GM04504 (cell line): ENCODE measurements at places on chromosomes 13 and 19.

DNA sequence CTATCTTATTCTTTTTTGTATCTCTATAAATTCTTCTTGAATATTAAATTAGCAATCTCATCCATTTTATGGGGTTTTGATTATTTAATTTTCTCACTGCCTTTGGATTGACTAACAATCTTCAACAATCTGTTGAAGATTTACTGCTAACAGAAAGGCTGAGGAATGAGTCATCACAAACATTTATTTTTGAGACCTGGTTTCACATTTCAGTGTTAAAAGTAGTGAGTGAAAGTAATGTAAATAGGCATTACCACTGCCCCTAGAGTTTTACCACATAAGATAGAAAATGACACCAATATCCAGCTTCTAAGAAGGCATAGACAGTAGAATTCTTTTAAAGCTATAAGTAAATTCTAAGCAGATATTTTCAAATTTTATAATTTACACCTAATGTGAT, 472.8 kb downstream of the OLFM4 start:
- no peak for DNase-seq

- no peak for DNase-seq
These were observed 347.4 kb downstream of the LIG4 start for GRCh38 chr13:107867701-107868661.

GRCh38 chr19:41305927-41306793, 3.8 kb upstream of the CCDC97 start:
- no peak for DNase-seq

DNA sequence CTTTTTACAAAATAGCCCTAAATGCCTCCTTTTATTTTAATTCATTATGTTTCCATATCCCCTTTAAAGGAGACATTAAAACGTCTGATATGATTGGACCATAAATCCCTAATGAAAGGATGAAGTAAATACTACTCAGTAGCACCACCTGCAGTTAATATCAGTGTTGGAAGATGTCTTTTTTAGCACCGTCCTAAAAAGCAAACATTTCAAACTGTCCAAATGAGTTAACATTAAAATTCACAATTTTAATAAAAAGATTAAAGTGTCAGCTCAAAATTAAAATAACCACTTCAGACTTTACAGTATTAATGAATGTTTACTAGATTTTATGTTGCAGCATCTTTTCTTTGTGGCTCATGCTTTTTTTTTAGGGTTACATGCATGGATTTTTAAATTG, 12.3 kb downstream of the ZNF507 start:
- DNase-seq = no peak

- no peak for DNase-seq
These were observed 11.3 kb downstream of the SH3GL1 start for GRCh38 chr19:4389064-4389375.

GRCh38 chr13:112857914-112858490, 111.0 kb upstream of the MCF2L start:
- DNase-seq = no peak

- DNase-seq = no peak
These were observed 42.5 kb downstream of the MBNL2 start for GRCh38 chr13:97264663-97265062.

GRCh38 chr13:99273128-99273527, 14.9 kb upstream of the GPR18 start:
- no peak for DNase-seq

DNA sequence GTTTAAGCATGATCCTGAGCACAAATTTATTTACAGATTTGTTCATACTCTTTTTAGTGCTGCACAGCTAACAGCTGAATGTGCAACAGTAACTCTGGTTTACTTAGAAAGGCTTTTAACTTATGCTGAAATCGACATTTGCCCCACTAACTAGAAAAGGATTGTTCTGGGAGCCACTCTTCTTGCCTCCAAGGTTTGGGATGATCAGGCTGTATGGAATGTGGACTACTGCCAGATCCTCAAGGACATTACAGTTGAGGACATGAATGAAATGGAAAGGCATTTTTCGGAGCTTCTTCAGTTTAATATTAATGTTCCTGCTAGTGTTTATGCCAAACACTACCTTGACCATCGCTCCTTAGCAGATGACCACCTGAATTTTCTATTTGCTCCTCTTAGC, 16.0 kb downstream of the ZNF100 start:
- DNase-seq = peak; percentile 9

DNA sequence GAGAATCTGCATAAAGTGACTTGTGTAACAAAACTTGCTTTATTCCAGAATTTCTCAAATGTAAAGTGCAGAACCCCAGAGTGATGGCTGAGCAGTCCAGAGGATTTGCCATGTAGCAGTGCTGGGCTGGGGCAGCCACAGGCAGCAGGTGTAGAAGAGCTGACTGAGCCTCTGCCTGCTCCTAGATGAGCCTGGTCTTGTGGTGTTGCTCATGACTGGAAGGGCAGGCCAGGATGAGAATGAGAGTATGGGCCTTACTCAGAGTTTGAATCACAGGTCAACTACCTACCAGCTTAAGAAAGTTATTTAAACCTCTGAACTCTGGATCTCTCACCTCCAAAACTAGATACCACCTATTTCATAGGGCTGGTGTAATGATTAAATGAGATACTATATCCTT, 2.9 kb upstream of the C13orf42 start:
- no peak for DNase-seq

GRCh38 chr13:35917942-35918645, 213.1 kb downstream of the DCLK1 start:
- no peak for DNase-seq

- no peak for DNase-seq
These were observed 703 bp downstream of the ZNF506 start for GRCh38 chr19:19820774-19821320.

- DNase-seq = no peak
These were observed 237.9 kb downstream of the NALCN start for GRCh38 chr13:101178406-101178805.

- DNase-seq = no peak
These were observed 2018.0 kb upstream of the PCDH20 start for GRCh38 chr13:63433546-63434150.

- no peak for DNase-seq
These were observed 1532.3 kb downstream of the PCDH9 start for GRCh38 chr13:65697843-65698242.

DNA sequence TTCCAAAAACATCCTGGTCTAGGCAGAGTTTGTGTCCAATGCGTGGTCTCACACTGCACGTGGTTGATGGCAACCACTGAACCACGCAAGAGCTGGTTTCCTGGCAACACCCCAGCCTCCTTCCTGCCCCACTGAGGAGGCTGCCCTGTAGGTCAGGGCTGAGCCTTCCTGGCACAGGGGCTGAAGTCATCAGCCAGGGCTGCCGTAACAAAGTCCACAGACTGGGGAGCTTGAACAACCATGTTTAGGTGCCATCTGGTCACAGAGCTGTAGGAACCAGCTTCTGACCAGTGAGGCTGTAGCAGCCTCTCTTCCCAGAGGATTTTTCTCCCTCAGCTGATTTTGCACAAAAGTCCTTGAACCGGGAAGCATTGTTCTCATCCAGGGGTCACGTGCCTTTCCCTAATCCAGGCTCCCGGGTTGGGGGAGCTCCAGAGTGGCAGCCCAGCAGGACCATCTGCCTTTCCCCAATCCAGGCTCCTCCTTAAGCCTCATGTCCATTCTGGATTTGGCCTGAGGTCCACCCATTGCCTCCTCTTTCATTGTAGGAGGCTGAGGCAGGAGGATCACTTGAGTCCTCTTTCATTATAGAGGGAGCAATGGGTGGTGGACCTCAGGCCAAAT, 53.9 kb downstream of the CHST8 start:
- DNase-seq = no peak

DNA sequence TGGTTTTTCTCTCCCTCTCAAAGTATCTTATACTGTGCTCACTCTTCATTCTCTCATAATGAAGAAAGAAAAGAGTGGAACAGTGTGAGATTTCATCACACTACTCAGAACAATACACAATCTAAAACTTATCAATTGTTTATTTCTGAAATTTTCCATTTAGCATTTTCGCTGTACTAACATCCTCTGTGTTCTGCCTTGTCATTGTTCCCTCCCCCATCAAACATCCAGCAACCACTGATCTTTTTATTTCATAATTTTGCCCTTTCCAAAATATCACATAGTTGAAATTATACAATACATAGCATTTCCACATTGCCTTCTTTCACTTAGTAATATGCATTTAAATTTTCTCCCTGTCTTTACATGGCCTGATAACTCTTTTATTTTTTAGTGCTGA, 658.7 kb downstream of the SLITRK1 start:
- no peak for DNase-seq

- no peak for DNase-seq
These were observed 34.4 kb downstream of the DHRS12 start for GRCh38 chr13:51769455-51770127.

DNA sequence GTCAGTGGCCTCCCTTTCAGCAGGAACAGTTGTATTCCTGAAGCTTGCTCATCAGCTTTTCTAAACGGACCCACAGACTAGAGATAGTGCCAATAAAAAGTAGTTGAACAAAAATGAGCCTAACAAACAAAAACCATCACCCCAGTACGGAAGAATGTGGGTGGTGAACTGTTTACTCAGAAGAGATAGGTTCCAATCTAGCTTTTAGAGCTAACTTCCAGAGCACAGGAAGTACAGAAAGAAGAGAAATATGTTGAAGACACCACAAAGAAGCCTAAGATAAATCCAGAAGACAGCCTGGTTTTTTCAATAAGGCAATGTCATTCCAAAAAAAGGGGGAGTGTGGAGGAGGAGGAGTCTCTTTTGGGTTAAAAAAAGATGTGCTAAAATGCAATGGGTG, 2.8 kb upstream of the LMO7 start:
- DNase-seq = peak; percentile 91

DNA sequence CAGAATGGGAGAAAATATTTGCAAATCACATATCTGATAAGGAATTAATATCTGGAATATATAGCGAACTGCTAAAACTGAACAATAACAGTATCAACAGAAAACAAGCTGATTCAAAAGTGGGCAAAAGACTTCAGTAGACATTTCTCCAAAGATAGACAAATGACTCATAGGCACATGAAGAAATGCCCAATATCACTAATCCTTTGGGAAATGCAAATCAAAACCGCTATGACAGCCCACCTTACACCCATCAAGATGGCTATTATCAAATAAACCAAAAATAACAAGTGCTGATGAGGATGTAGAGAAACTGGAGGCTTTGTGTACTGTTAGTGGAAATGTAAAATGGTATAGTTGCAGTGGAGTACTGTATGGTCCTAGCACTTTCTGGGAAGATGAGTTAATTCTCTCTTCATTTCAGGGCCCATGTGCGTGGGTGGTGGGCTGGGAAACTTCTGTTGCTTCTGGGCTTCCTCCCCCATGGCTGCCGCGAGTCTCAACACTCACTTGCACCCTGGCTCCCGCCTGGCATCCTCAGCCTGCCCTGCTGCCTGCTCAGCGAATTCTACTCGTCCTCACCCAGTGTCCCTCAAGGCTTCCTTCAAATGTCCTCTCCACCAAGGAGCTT, 12.4 kb upstream of the GJA3 start:
- no peak for DNase-seq
